Pericardium fibroblast (primary cell): ENCODE measurements at places on chromosomes 4 and X. TPM values are rescaled to one million over a fixed set of nuclear protein-coding genes. Genes with fewer than 3 reads are reported as not detected.

MAGEB1 gene
- total RNA-seq: not detected in 2 replicates

PNMA5 gene
- not detected in 2 replicates for total RNA-seq

P2RY4 gene
- total RNA-seq: not detected in 2 replicates

CHIC1 gene
- total RNA-seq: 4.6 and 7.8 TPM in 2 replicates

NEUROG2 gene
- not detected in 2 replicates for total RNA-seq
